ENCODE measurements at places on chromosomes 7 and 10.

- no peak for DNase-seq
Observed at GRCh38 chr7:65915921-65916657, 43.2 kb downstream of the VKORC1L1 start.

DNA sequence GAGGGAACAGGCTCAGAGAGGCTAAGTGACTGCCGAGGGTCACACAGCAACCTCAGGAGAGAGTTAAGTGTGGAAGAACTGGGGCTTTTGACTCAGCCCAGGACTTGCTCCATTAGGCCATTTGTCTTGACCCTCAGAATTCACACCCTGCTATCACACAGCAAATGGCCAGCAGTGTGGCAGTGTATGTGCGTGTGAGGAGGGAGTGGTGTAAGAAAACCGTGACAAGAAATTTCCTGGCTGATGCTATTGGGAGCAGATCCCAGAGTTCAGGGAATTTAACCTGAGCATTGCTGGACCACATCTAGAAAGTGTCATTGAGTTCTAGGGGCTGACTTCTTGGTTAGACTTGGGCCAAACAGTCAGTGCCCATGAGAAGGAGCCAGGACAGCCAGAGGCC, 18.4 kb downstream of the VWA2 start:
- DNase-seq = no peak

- DNase-seq = no peak
Observed at GRCh38 chr10:95832216-95833041, 75.3 kb upstream of the CC2D2B start.

GRCh38 chr10:17805330-17805729, 3.8 kb upstream of the MRC1 start:
- no peak for DNase-seq

DNA sequence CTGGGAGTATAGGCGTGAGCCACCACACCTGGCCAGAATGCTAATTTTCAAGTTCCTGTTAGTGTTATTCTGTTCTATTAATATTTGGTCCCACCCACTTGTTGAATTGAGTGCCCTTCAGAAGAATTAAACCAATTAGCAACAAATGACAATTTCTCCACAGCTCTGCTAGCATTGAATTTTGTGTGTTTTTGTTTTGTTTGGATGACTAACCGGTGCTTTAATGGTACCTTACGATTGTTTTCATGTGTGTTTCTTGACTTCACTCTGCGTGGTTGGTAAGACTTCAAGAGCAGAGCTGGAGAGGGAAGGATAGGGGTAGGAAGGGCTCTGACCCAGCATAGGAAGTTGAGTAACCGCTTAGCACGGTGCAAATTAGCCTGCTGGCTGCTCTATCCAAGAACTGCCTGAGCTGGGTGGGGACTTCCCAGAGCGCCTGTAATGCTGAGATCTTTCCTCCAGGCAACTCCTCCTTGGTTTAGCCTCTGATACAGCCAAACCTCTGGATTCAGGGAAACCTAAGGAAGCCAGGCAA, 4.6 kb downstream of the ARPC1B start:
- peak; percentile 36 for DNase-seq
